ENCODE measurements at places on chromosomes 7 and 10. TPM values are rescaled to one million over a fixed set of nuclear protein-coding genes. Genes with fewer than 3 reads are reported as not detected.

DNA sequence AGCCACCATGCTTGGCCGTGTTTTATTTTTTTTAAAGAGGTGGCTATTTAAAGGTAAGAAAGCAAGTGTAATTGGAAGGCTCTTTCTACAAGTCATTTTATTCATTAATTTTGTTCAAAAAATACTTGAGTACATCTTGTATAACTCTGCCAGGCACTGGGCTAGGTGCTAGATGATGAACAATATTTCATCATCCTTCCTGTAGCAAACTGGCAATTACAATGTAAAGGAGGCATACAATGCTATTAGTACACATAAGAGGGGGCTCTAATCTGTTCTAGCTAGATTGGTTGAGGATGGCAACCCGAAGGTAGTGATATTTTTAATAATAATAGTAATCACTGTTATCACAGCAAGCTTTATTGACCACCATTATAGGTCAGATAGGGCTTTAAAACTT lies 215.5 kb upstream of the KLF14 start:
- no peak for DNase-seq

DNA sequence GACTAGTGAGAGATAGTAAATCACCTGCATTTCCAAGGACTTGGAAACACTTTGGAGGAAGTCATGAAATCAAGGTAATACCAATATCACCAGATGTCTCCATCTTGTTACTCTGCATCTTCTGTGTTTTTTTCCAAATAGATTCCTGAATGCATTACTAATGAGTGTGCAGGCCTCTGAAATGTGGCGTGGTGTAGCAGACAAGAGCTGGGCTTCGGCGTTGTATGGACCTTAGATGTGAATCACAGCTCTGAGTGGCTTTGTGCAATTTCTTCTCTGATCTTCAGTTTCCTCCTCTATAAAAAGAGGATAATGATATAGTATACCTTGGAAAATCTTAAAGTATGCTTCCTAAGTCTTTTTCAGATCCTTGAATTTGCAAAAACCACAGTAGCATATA lies 9.6 kb upstream of the MYPN start:
- no peak for DNase-seq

GRCh38 chr7:18900803-18901202 lies 216.6 kb downstream of the TWIST1 start:
- DNase-seq, result no peak

- DNase-seq, result no peak
These were observed 81.6 kb upstream of the SAMD8 start for GRCh38 chr10:75029857-75030256.

SRRM3 gene
- 90.9 TPM for total RNA-seq

ABCC2 gene
- total RNA-seq, result 1.6 TPM

GRCh38 chr10:14971867-14972448 lies 12.8 kb downstream of the MEIG1 start:
- no peak for DNase-seq

MMD2 gene
- 19.1 TPM for total RNA-seq

VSTM2A gene
- total RNA-seq, result 70.7 TPM

SLC29A4 gene
- total RNA-seq, result 17.6 TPM

- DNase-seq, result no peak
These were observed 86.3 kb downstream of the KAT6B start for GRCh38 chr10:74912682-74913081.

GRCh38 chr10:20976891-20977290 lies 79.8 kb upstream of the NEBL start:
- no peak for DNase-seq

- DNase-seq, result no peak
These were observed 47.7 kb downstream of the HABP2 start for GRCh38 chr10:113600569-113600968.

DNA sequence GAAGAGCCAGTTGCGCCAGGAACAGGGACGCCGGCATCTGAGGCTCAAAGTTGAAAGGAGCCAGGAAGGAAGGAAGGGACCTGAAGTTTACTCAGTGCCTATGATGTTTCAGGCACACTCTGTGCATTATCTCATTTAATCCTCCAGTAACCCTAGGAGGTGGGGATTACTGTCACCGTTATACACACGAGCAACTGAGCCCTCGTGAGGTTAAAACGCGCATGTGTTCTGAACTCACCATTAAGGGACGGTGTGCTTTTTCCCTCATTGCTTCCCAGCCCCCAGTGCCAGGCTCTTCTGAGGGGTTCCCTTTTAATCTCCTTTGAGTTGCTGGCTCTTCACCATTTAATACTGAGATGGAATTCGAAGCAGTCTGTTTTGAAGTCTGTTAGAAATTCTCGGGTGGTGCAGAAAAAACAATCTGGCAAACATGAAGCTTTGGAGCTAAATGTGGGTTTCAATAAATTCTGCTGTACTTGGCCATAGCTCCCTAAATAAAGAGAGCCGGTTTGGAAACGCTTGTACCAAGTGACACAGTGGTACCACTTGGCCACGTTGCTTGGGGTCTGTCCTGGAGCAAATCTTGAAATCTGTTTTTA lies 102.2 kb downstream of the TAX1BP1 start:
- no peak for DNase-seq

GRCh38 chr7:141128506-141128905 lies 54.6 kb downstream of the TMEM178B start:
- DNase-seq, result no peak

NPY gene
- total RNA-seq, result 107 TPM

DNA sequence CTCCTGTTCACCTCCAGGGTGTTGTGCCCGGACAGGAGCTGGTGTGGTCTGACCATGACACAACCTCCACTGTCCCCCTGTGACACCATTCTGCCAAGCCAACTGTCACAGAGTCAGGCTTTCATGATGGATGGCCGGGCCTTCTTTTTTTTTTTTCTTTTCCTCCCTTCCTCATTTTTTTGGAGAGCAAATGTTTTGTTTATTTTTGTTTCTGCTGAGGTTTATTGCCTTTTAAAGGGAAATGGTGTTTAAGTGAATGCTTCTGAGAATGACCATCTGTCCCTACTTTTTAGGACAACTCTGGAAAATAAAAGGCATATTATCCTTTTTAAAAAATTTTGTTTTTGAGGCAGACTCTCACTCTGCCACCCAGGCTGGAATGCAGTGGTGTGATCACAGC lies 115.1 kb upstream of the NPS start:
- no peak for DNase-seq

- no peak for DNase-seq
These were observed 458.8 kb upstream of the SORCS1 start for GRCh38 chr10:107623292-107623691.

LIPK gene
- total RNA-seq, result not detected

DNA sequence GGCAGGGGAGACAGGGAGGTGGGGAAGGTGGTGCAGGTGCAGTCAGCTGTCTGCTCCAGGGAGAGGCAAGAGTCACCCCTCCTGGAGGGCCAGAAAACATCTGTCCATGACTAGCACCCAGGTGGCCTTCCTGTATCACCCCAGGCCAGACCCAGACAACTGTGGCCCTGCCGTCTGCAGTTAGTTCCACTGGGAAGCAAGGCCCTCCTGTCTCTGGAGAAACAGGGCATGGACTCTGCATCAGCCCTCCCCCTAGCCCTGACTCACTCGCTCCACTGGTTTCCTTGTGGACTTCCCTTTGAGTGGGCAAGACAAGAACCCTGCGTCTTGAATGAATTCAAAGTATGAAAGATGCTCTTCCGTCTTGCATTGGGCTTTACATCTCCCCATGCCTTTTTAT lies 12.6 kb downstream of the TBATA start:
- no peak for DNase-seq

GRCh38 chr7:120794106-120794729 lies 63.7 kb downstream of the TSPAN12 start:
- DNase-seq, result no peak

- no peak for DNase-seq
These were observed 141.7 kb upstream of the ITGB1 start for GRCh38 chr10:33099748-33100147.

GRCh38 chr7:77684030-77684429 lies 12.2 kb upstream of the RSBN1L start:
- DNase-seq, result no peak

GRCh38 chr7:143492043-143492471 lies 14.4 kb downstream of the TAS2R41 start:
- no peak for DNase-seq

DNA sequence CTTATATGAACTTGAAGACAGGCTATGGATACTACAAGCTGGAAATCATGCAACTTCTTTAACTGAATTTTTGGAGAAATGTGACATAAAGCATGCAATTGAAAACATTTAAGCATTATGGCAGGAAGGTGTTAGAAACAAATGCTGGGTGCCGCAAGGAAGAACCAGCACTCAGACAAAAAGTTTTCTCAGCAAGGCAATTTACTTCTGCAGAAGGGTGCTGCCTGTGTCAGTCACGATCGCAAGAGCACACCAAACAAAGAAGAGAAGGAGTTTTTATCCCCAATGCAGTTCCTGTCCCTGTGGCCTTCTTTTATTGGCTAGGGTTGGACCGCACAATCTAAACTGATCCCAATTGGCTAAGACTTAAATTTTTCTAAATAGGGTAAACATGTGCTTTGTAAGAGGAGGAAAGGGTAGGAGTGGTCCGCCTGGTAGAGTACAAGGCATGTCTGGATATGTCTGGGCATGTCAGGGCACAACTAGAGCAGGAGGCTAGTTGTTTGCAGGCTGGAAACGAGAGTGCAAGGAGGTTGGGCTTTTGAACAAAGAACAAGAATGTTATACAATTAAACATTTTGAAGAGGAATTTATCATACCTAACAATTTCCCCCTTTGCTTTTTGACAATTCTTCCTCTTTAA lies 109.6 kb upstream of the FAM3C start:
- DNase-seq, result no peak

DNA sequence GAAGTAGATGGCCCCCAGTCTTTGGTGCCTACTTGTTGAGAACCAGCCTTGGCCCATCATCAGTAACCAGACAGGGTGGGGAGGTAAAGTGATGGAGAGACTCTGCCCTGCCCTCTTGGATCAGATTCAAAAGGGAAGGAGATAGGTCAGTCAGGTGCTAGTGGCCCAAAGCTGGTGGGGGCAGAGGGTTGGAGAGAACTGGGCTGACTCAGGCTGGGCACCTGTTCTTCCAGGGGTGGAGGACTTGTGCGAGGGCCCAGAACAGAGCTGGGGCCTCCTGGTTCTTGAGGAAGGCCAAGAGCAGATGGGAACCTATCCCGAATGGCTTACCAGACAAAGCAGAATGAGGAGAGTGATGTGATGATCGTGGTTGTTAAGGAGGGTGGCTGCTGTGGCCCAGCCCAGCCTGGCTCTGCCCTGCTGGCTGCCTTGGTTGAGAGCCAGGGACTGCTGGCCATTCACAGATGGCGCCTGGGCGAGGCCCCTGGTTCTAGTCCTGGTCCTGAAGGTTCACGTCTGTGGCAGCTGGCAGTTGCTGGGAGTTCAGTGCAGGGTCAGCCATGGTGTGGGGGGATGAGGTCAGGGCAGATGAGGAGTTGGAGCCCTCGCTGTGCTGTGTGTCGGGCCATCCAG lies 36.6 kb downstream of the PALD1 start:
- DNase-seq, result no peak

DNA sequence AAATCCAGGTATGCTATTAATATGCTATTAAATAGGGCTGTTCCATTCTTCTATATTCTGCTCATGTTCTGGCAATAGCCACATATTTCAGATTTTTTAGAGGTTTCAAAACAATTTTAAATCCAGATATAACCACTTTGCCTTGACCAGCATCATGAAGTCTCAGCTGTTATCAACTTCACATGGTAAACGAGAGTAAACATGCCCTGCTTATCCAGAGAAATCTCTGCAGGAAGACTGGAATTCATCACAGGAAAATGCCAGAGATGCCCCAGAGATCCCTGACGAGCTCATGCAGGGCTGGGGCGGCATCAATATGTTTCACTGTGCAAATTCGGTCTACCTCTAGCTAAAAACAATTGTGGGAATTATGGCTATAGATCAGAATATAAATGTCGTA lies 126.5 kb downstream of the FANK1 start:
- no peak for DNase-seq

- DNase-seq, result no peak
These were observed 90.7 kb downstream of the UNCX start for GRCh38 chr7:1323178-1324027.

DNA sequence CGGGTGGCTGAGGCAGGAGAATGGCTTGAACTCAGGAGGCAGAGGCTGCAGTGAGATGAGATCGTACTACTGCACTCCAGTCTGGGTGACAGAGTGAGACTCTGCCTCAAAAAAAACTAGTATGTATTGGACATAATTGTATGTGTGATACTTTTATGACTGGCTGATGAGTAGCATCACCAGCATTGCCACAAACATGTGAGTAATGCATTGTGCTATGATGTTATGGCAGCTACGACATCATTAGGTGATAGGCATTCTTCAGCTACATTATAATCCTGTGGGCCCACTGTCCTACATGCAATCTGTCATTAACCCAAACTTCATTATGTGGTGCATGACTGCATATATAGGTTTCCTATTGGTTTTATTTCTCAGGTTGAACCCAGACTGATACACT lies 352.4 kb downstream of the GALNT17 start:
- DNase-seq, result no peak

GRCh38 chr7:98284335-98285036 lies 3.0 kb downstream of the BRI3 start:
- DNase-seq, result no peak

DNA sequence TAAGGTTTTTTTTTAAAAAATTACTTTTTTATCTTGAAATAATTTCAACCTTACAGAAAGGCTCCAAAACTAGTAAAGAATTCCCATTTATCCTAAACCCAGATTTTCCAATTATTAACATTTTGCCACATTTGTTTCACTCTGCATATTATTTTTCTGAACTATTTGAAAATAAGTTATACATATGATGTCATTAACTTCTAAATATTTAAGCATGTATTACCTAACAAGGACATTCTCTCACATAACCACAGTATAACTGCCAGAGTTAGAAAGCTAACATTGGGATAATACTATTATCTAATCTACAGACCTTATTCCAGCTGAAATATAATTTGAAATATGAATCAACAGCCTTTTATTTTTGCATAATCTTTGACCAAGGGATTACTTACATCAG lies 65.8 kb downstream of the SLC18A2 start:
- DNase-seq, result no peak

DNA sequence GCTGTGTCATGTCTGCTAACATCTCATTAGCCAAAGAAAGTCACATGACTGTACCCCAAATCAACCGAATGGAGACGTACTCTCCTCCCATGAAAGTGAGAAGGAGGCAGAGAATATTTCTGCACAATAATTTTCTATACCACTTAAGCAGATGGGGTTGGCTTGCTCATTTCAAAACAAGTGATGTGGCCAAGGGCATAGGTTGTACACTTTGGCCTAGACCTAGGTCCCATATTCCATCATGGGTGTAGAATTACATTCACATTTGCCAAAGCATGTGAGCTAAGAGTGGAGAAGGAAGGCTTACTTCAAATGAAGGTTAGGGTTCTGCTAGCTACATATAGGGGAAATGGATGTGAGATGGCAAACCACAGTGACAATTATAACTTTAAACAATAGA lies 83.0 kb downstream of the ZNF365 start:
- no peak for DNase-seq

Measured in dorsolateral prefrontal cortex (tissue), 122 donors.